ENCODE measurements at places on chromosomes 3 and 15.
A peak's percentile ranks its signal among the peaks of the same experiment; 100 is the strongest.

DNA sequence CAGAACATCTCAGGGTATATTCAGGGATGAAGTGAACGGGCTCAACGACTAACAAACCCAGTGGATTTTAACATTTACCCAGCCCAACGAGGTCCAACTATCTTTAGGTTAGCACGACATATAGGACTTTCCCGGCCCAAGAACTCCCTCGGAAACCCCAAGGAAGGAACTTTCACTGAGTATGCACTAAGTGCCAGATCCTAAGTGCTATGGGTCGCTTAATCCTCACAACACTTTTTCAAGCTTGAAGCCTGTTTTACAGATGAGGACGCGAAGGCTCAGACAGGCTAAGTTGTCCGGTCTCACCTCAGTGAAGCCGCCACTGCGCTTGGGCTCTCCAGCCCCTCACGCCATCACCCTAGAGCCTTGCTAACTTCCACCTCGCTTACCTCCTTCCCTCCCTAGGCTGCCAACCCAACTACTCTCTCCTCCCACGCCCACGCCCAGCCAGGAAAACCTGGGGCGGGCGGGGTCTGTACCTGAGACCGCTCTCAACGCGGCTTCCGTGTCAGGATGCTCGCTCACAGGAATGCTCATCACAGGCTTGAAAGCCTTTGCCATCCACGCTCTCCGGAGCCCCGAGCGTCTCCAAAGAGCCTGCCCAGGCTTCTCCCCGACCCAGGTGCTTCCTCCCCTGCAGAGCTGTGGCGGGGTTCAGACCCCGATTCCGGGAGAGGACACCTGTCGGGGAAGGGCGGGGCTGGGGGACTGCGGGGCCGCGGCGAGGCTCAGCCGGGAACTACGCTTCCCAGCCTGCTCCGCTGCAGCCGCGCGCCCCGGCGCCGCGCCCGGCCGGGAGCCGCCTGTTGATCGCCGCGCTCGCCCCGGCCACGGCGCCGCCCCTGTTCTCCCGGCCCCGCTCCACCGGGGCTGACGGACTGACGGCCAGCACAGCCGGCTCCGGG is at the start of gene TMOD2:
Gene TMOD2 (plus strand): TSS at position 806 of the 905 bp plus-strand sequence. CDS start 14,845 bp downstream, outside the sequence.
- DNase-seq = no peak

GRCh38 chr3:23720885-23721284 is 84.9 kb upstream of the UBE2E1 start:
- no peak for DNase-seq

DNA sequence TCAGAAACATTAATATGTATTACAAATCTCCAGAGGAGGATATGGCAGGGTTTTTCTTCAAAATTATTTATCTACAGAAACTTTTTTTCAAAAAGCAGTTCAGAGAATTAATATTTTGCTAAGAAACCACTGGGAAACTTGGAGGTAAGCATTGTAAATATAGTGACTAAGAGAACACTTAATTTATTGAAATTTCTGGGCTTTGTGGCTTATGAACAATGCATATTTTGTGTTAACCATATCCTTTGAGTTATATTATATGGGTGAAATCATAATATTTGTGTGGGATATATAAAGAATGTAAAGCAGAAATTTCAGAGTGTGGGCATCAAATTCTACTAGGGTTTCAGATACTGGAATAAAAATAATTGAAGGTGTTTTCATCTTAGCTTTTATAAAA is 1059.2 kb downstream of the ZPLD1 start:
- DNase-seq = no peak

DNA sequence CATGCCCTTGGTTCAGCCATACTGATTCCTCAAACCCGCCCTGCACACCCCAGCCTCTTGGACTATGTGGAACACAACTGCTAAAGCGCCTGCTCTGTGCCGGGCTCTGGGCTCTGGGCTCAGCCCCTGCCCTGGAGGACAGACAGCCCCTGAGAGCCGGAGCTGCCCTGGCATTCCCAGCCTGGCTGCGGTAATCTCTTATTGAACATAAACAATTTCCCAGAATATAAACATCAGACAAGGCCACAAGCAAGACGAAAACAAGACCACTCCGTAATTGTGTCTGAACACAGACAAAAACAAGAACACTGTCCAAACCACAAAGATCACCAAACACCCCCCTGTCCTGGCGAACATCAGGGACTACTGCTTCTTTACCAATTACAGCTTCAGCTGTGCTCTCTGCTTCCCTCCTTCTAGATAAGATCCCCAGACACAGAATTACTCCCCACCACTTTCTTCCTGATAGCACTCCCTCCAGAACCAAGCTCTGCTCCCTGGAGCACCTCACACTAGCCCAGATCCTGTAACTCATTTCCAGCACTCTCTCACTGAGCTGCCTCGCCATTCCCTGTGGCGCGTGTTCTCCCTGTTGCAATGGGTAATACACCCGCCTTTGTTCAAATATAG is 57.1 kb upstream of the TLE3 start:
- DNase-seq = no peak

DNA sequence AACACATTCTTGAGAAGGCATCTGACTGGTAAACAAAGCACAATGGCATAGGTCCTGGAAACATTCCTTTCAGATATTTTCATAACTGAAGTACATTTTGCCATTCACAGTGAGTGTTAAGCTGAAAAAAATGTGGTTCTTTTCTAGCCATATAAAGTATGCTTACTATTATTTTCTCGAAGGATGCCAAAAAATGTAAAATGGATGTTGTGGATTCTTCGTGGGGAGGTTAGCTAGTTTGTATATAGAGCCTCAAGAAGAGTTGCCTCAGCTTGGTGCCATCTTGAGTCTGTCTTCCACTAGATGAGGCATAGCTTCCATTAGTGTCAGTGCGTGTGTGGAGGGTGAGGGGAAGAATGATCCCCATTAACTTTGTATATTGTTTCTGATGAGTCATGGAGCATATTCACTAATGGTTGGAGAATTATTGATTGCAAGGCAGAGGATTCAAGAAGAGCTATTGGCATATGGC is 4.1 kb downstream of the MBNL1 start:
- no peak for DNase-seq

DNA sequence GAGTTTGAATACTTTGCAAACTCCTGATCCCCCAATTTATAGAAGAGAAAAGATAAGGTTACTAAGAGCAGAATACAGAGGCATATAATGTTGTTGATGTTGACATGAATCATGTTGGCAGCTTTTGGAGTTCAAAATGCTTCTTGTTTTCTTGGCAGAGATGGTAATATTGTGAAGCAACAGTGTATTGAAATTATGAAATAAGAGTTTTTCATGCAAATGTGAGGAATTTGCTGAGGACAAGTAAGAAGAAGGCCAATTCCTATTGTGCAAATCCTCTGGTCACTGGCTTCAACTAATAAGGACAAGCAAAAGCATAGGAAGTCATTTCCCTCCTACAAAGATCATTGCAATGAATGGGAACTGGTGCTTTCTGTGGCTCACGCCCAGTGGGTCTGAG is 126.9 kb upstream of the CHL1 start:
- DNase-seq = no peak

- DNase-seq = no peak
These were observed 3.6 kb downstream of the CCRL2 start for GRCh38 chr3:46410669-46411068.

GRCh38 chr3:168722091-168722490 is 626.4 kb upstream of the GOLIM4 start:
- DNase-seq = no peak

GRCh38 chr3:36647423-36647853 is 116.9 kb downstream of the DCLK3 start:
- no peak for DNase-seq

GRCh38 chr15:57134851-57135250 is 216.4 kb downstream of the TCF12 start:
- DNase-seq = no peak

- peak; percentile 36 for DNase-seq
These were observed 257.2 kb upstream of the NECTIN3 start for GRCh38 chr3:110814170-110815007.

DNA sequence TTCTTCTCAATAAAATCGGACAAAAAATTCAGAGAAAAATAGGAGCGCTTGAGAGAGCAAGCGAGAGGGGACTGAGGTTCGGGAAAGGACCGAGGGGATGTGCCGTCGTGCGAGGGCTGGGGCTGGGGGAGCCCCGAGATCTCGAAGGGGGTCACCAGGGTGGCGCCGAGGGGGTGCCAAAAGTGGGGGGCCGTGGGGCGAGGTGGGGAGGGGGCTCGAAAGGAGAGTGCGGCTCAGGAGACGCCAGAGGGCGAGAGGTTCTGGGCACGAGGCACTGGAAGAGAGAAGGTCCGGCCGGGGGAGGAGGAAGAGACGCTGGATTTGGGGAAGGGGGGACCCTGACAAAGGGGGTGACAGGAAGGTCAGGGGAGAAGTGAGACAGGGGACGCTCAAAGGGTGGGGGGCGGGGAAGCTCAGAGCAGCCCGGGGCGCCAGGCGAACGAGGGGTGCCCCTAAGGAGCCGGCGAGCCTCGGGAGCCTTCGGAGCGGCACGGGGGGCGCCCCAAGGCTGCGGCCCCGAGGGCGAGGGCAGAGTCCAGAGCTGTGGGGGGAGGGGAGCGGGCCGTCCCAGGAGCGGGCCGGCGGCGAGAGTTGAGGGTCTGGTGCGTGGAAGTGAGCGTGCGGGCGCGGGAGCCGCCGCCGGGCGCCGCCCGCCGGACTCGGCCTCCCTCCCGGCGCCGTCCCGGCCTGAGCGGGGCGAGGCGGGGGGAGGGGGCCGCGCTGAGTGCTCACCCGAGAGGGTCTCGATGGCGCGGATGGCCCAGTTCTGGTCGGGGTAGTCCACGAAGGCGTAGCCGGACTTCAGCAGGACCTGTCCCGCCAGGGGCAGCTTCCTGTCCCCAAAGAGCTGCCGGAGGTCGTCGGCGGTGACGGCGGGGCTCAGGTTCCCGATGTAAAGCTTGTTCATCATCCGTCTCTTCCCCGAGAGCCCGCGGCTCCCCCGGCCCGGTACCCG is 514 bp downstream of the IGF2BP2 start:
- no peak for DNase-seq

DNA sequence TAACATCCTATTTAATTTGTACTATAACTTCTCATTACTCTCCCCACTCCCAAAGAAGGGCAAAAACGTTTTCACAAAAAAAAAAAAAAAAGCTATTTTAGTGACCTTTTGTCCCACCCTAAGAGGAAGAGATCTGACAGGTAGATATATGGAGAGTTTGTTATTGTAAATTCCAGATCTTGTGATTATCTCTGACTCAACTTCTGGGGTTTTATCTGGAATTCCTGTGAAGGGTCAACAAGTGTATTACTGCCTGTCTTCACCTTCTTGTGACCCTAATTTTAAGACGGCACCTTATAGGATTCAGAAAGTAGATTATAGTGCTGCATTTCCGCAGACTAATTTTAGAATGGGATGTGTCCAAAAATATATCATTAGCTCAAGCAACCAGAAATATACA is 205.9 kb upstream of the CDIN1 start:
- no peak for DNase-seq

DNA sequence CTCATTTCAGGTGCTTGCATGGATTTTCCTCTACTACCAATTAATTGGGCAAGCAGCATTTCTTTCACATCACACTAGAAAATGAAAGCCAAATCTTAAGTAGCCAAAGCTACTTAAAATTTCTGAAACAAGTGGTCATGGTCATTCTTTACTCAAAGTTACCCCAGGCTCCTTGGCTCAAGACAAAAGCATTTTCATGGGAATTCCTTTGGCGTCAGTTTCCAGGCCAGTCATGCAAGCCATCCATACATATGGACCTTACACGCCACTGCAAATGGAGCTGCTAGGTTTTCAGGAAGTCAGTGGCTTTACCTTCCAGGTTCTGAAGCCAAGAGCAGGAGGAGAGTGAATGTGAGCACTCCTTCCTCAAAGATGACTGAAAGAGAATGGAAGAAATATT is 83.7 kb upstream of the IL12A start:
- no peak for DNase-seq

DNA sequence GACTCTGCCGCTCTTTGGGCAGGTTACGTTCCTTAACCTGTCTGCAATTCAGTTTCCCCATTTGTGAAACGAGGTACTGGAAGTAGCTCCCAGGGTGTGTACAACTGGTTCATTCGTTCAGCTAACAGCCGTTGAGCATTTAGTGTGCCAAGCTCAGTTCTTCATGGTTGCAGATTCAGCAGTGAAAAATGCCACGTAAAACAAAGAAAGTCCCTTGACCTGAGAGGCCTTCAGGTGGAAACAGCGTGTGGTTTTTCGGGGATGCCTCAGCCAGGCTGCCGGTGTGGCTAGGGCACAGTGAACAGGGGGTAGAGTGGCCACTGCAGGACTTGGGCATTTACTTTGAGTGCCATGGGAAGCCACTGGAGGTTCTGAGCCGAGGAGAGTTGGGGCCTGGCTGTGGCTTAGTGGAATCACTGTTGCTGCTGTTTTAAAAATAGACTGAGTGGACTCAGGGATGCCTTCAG is 4.7 kb downstream of the SYNM start:
- DNase-seq = no peak

DNA sequence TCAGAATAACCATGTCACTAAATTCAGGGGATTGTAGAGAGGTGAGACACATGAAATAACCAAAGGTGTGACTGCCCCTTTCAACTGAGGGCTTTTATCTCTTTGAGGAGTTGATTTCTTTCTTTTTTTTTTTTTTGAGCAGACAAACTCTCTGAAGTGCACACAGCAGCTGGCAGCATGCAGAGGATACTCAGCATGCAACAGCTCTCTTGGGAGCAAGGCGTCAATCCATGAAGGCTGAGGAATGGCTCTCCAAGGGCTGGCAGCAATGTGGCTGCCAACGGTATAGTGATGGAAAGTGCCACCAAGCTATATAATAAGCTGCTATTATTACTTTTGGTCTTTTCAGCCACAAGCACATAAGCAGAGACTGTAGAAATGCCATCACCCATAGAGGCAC is 226.7 kb upstream of the FEZF2 start:
- DNase-seq = no peak

DNA sequence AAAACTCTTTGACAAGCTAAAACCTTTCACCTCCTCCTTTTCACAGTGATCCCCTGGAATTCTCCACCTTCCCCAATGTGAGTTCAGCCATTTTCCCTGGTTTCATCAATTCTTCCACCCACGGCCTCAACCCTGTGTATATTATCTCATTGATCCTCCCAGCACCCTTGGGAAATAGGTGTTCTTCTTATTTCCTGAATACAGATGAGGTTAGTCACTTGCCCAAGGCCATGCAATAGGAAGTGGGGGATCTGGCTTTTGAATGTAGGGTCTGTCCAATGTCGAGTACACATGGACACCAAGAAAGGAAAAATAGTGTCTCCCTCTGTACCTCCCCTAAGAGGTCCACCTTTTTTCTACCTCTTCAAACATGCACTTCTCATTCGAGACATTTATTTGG is 262.8 kb upstream of the ST8SIA2 start:
- no peak for DNase-seq

- DNase-seq = no peak
These were observed 212.5 kb upstream of the COL8A1 start for GRCh38 chr3:99425930-99426329.

DNA sequence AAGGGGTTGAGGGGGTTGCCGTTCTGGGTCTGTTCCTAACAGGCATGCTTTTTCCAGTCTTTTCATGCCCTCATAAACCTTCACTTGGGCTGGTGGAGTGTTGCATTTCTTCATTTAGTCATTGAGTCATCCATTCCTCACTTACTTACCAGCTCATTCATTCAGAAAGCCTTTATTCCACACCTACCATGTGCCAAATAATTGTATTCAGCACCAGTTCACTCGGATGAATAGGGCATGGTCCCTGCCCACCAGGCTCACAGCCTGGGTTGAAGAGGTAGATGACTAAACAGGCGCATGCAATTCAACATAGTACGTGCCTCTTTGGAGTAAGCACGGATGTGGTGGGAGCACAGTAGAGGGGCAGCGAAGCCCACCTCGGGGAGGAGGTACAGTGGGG is 35.1 kb upstream of the THSD4 start:
- no peak for DNase-seq

Measured in stimulated activated CD8-positive, alpha-beta memory T cell treated with anti-CD3 and anti-CD28 coated beads, Interleukin-2, amount 100 ng/mL, for 48 hours (primary cell).